A172 (cell line): ENCODE measurements at places on chromosomes 1 and 21.
A peak's percentile ranks its signal among the peaks of the same experiment; 100 is the strongest.

GRCh38 chr21:38350684-38351083, 93.9 kb downstream of the KCNJ15 start:
- DNase-seq, result no peak

- DNase-seq, result no peak
These were observed 52.7 kb downstream of the PLPP3 start for GRCh38 chr1:56526571-56527174.

- no peak for DNase-seq
These were observed 72.7 kb downstream of the TRABD2B start for GRCh38 chr1:47924270-47925048.

- DNase-seq, result peak; percentile 42
These were observed 60.3 kb downstream of the CD46 start for GRCh38 chr1:207811920-207812720.

DNA sequence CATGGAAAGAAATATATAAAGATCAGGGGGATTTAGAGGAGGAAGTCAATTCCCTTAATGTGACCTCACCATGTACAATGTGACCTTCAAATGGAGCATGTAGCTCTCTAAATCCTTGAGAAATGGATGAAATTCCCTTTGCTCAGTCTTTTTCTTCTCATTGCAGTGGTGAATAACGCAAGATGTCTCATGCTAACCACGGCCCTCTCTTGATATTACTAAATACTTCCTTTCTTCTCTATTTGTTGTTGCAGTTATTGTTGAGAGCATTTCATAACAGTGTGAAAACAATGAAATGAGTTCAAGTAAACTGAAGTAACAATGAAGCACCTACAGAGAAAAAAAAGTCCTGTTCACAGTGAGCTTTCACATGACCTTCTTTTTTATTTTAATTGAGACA, 55.6 kb downstream of the ZNF281 start:
- DNase-seq, result no peak

DNA sequence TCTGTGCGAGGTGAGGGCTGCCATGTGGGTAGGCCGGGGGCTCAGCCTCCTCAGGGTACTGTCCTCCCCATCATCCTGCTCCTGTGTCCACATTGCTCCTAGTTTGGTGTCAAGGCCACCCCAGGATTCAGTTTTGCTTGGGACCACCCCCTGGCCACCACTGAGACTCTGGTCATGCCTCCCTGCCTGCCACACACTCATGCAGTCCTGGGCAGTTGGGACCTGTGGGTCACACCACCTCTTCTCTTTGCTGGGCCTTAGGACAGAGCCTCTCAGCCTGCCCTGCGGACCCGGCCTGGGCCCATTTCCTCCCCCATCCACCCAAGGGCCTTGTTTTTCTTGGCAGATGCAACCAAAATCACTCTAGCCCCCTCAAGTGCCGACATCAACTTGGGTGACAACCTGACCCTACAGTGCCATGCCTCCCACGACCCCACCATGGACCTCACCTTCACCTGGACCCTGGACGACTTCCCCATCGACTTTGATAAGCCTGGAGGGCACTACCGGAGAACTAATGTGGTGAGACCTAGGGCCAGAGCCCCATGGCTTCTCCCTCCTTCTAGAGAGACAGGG, 19.4 kb downstream of the TMEM81 start:
- DNase-seq, result no peak

- no peak for DNase-seq
These were observed 4.0 kb upstream of the SLC35A3 start for GRCh38 chr1:99965646-99966375.

- DNase-seq, result no peak
These were observed 11.8 kb upstream of the BMP8B start for GRCh38 chr1:39800471-39800835.

GRCh38 chr21:29730281-29730680, 209.5 kb downstream of the GRIK1 start:
- DNase-seq, result no peak

- peak; percentile 75 for DNase-seq
These were observed 125.9 kb downstream of the RIPK4 start for GRCh38 chr21:41640748-41641509.

DNA sequence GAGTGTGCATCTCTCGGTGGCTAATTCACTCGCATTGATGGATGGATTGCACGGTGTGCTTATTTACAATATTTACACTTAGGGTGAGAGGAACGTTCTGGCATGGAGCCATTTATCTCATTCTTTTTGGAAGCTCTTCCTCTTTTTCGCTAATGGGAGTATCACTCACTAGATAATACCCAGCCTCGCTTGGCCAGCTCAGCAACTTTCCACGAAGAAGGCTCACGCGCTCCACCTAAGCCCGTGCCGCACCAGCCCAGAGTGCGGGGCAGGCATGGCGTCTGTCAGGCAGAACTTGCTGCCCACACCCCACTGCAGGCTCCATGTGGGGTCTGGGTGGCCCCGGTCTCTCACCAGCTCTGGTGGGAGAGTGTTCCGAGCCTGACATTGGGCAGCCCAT, 484.9 kb downstream of the NPHP4 start:
- DNase-seq, result no peak

DNA sequence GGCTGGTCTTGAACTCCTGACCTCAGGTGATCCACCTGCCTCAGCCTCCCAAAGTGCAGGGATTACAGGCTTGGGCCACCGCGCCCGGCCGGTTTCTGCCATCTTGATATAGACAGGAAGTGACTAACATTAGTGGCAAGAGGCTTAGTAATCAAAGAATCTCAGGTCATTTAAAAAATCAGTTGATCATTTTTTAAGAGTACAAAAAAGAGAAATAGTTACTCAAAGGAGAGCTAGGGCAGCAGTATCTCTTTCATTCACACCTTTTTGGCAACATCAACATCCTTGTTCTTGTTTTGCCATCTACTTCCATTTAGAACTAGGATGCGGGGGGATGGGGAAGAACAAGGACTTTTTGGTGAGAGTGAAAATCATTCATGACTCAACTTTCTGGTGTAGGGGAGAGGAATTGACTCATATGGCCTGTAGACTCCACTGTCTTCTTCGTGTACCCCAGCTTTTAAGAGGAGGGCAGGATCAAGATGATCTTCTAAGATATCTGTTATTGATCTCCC, 8.8 kb downstream of the FCRLB start:
- peak; percentile 87 for DNase-seq

DNA sequence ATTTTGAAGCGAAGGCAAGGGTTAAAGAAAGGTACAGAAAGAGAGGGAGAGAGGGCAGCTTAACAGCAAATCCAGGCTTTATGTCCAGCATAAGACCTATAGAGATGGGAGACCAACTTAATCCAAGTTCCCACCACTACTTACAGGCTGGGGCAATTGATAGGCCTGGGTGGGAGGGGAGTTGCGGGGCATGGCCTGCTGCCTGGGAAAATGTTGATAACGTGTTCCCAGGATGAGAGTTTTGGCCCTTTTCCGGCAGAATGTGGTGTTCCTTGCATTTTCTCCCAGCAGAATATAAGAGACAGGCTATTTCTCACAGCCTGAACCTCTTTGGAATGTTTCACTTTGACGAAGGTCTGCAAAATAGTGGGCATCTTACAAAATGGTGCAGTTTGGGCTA, 34.9 kb upstream of the PLA2G5 start:
- DNase-seq, result no peak

DNA sequence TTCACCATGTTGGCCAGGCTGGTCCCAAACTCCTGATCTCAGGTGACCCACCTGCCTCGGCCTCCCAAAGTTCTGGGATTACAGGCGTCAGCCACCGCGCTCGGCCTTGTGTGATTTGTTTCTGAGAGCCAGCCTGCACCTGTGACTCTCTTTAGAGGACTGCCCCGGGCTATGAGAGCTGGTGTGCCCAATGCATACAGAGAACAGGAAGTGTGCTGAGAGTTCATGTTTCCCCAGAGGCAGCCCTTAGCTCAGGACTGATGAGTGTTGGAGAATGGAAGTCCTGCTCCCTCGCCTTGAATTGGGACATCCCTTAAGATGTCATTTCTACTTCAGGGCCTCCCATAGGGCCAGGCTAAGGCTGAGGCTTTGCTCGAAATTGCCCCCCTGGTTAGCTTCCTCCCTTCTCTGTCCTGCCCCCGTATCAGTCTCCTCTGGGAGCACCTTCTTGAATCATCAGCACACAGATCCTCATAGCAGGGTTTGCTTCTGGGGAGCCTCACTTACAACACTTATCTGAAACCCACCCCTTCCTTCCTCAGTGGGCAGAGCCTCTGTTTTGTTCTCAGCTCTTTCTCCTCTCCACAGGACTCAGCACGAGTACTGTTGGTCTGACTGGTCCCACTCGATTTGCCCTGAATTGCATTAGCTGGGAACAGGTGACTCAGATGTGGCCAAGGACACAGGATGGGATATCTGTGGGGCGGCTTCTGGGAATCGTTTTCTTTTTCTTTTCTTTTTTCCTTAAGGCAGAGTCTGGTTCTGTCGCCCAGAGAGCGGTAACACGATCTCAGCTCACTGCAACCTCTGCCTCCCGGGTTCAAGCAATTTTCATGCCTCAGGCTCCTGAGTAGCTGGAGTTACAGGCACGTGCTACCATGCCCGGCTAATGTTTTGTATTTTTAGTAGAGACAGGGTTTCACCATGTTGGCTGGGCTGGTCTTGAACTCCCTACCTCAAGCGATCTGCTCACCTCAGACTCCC, 80.1 kb downstream of the UBIAD1 start:
- no peak for DNase-seq

DNA sequence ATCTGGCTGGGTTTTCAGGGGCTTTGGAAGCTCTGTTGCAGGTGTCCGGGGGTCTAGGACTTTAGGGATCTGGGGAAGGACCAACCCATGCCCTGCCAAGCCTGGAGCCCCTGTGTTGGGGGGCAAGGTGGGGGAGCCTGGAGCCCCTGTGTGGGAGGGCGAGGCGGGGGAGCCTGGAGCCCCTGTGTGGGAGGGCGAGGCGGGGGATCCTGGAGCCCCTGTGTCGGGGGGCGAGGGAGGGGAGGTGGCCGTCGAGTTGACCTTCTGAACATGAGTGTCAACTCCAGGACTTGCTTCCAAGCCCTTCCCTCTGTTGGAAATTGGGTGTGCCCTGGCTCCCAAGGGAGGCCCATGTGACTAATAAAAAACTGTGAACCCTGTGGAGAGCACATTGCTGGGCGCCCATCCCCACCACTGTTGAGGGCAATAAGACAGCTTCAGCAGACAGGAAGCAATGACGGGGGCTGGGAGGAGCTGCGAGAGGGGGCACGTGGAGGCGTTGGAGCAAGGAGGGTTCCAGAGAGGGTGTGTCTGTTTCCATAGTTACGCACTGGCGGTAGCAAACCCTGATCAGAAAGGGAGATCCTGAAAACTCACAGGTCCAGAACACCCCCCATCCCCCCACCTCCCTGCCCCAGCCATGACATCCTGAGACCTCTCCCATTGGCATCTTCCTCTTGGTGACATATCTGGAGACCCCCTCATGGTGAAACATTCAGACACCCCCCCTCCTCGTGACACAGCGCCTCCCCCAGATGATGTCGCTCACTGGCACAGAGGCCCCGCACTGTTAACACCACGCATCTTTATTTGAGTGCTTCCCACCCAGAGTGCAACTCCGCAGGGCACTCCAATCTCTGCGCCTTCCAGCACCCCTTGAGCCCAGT, 8.4 kb downstream of the MYBPH start:
- DNase-seq, result no peak

DNA sequence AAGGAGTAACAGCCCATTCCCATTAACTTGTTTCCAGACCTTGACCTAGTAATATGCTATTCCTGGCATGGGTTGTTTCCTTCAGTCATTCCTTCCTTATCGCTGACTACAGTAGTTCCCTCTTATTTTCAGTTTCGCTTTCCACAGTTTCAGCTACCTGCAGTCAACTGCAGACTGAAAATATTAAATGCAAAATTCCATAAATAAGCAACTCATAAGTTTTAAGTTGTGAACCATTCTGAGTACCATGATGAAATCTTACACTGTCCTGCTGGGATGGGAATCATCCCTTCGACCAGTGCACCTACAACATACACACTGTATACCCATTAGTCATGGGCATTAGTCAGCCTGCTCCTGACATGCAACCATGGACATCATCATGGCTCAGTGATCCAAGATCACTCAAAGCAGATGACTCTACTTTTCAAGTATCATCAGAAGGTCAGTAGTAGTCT, 66.7 kb downstream of the CCDC30 start:
- DNase-seq, result peak; percentile 24
